ENCODE measurements at places on chromosomes 3 and 15.

GRCh38 chr3:47079432-47079831 lies 84.5 kb downstream of the SETD2 start:
- DNase-seq, result no peak

DNA sequence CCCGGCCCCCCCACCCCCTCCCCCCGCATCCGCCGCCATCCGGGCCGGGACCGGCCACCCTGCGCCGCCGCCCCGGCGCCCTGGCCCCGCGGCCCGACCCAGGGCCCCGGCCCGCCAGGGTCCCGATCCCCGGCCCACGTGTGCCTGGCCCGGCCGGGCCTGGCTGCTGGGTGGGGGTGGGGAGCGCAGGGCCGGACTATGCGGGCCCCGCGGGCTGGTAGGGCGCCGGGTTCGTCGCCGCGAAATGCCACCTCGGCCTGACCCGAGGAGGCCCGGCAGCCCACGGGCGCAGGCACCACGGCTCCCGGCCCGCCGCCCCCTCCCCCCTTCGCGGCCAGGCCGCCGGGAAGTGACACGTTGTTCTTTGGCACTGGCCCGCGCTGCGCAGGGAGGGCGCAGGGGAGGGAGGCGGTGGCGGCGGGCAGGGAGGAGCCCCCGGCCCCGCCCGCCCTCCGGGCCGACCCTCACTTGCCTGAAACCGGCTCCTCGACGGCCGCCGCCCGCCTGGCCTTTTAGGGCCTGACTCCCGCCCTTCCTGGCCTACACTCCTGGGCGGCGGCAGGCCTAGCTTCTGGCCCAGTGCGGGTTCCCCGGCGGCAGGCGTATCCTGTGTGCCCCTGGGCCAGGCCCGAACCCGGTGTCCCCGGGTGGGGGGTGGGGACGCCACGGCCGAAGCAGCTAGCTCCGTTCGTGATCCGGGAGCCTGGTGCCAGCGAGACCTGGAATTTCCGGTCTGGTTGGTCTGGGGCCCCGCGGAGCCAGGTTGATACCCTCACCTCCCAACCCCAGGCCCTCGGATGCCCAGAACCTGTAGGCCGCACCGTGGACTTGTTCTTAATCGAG lies 515 bp downstream of the EIF4G1 start:
- DNase-seq, result peak; percentile 63

GRCh38 chr3:13494463-13495350 lies 14.6 kb downstream of the HDAC11 start:
- DNase-seq, result no peak

GRCh38 chr3:43581343-43581742 lies 40.5 kb downstream of the ANO10 start:
- no peak for DNase-seq

DNA sequence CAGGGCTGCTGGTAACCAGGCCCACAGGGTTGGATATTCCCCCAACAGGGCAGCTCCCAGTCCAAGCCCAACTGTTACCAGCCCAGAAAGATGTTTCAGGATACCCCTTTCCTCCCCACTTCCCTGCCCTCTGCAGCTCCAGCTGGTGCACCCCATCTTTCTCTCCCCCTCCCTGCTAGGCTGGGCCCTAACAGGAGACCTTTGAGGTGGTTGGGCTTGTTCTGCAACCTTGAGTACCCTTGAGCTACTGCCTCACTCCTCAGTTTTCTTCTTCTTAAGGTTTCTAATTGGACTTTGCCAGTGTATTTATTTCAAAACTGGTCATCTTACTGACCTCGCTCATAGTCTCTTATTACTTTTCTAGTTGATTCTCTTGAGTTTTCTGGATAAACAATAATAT lies 16.9 kb upstream of the INSYN1 start:
- DNase-seq, result no peak

DNA sequence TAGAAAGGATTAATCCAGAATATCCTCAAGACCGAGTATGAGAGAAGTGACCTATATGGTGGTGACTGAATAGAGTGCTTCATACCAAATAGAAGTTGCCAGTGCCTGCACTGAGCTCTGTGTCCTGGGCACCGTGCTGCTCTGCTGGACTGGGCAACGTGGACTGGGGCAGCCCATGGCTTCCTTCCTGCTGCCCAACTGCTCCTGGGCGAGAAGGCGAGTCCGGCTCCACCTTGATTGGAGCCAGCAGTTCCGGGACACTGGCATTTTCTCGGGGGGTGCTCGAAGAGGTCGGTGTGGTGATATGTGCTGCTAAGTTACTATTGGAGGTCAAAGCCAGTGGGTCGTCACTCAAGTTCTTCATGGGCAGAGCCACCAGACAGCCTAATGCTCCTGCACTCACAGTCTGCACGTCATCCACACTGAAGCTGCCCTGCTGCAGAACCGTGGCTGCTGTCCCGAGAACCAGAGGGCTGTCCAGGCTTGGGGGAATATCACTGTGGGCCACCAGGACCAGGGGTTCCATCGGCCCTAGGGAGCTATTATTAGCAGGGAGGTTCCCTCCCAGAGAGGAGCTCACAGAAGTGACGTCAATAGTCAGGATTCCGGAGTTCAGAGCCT lies 14.1 kb downstream of the ZXDC start:
- DNase-seq, result no peak

All from activated effector memory CD4-positive, alpha-beta T cell treated with Interleukin-2 at 50 U/mL for 16 hours (primary cell).